Activated CD8-positive, alpha-beta memory T cell treated with anti-CD3 and anti-CD28 coated beads for 48 hours (primary cell): ENCODE measurements at places on chromosomes 11 and 22.

DNA sequence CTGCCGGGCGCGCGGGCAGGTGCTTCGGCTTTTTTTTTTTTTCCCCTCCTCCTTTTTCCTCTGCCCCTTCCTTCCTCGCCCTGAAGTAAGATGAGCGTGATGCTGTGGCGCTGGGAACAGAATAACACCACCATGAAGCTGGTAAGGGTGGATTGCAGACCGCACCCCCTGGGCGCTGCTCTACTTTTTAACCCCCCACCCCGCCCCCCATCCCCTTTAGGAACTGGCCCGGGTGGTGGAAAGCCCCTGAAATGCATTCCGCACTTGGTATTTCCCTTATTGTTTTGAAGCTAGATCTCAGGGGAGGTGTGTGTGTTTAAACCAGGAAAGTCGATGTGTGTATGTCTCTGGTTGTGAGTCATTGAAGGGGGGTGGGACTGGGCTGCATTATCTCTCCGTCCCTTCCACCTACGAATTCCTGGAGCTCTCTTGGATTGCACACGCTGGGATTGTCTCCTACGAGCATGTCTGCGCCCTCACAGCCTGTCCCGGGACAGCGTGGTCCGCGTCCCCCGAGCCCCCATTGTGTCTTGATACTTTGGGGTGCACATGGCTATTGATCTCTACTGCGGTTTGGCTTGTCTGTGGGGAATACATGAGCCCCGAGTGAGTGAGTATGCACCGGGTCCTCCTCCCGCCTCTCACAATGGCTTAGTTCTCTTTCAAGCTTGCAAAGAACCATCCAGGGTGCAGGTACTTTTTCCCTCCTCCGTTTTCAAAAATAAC is 64.9 kb downstream of the NAV2 start:
- DNase-seq = no peak

- no peak for DNase-seq
Measured at GRCh38 chr22:36578619-36579018, 49.7 kb upstream of the EIF3D start.

- no peak for DNase-seq
Measured at GRCh38 chr22:42717197-42717928, 3.3 kb downstream of the A4GALT start.

- DNase-seq = no peak
Measured at GRCh38 chr11:44159848-44160721, 64.6 kb downstream of the EXT2 start.

- DNase-seq = no peak
Measured at GRCh38 chr11:48142889-48143288, 73.7 kb upstream of the OR4B1 start.
